ENCODE measurements at places on chromosomes 13 and 19. TPM values are rescaled to one million over a fixed set of nuclear protein-coding genes. Genes with fewer than 3 reads are reported as not detected.

Gene ZNF667
- 2.7 TPM for total RNA-seq

Gene ZNF541
- under 0.01 TPM for total RNA-seq

Gene COL5A3
- total RNA-seq: under 0.01 TPM

Gene LRFN3
- 2.4 TPM for total RNA-seq

Gene SERPINE3
- not detected for total RNA-seq

Gene KLC3
- 96.0 TPM for total RNA-seq

Gene ANKLE1
- 0.64 TPM for total RNA-seq

Gene ZNF677
- total RNA-seq: 19.1 TPM

Gene KLK14
- total RNA-seq: under 0.01 TPM
